ENCODE measurements at places on chromosomes 3 and 15.

- DNase-seq = no peak
Measured at GRCh38 chr15:69104050-69104750, 56.2 kb upstream of the GLCE start.

DNA sequence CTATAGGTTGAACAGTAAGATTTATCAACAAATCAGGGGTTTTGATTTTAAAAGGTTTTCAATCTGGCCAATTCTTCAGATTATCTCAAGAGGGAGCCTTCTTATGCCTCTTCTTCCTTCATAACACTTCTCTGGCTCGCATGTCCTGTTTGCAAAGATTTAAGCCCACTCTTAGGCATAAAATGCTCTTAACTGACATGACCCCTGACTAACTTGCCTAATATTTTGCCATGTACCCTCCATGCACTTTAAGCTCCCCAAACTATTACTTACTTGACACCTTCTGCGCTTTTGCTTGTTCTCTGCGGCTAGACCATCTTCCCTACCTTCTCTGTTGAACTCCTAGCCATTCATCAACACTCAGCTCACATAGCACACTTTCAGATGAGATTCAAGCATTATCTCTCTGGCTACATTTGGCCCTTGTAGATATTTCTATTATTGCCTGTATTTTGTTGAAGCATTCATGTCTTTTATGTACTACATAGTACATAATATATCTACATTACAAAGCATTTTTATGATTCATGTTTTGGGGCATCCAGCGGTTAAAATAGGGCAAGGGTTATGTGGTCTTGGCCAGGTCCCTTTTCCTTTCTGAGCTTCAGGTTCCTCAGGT lies 1.0 kb upstream of the ARIH1 start:
- peak; percentile 41 for DNase-seq

DNA sequence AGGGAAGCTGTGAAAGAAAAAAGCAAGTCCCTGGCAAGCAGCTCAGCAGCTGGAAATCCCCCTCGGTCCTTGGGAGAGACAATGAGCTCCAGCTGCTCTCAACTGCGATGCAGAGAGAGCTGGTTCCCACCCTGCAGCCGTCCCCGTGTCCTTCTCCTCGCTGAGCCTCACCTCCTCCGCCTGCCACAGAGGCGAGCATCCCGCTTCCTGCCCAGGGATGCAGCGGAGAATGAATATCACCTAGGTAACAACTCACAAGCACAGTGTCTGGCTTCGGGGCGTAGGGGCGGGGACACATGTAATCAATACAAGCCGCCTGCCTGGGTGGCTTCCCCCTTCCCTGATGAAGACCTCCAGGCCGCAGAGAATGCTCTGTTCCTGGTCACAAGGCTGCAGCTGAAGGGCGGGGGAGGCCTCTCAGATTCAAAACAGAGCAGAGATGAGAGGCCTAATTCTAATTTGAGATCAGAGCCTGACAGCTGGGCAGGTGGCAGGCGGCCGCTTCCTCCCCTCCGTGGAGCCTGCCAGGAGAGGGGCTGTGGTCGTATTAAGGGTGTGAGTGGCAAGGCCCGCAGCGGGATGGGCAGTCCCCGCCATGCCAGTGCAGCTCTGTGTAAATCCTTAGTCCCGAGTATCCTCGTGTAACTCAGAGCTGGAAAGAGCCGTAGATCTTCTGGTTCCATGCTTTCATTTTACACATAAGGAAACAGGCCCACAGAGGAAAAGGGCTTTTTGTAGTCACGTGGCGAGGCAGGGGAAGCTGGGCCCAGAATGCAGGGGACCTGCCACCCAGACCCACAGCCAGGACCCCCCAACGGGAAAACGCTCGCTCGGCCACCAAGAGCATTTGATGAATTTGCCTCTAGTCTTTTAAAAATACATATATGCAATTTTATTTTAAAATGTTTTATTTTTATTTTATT lies 24.3 kb downstream of the ZDHHC19 start:
- no peak for DNase-seq

DNA sequence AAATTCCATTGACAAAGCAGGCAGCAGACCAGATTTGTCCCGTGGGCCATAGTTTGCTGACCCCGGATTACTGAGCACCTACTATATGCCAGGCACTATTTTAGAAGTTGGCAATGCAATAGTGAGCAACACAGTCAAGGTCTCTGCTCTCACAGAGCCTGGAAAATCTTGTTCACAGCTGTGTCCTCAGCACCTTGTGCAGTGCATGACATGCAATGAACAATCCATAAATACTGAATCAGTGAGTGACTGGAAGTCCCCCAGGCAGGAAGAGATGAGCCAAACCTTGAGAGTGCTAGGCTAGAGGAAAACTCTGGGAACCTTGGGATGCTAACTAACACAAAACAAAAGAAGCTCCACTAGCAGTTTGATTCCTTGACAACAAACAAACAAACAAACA lies 14.4 kb downstream of the TM4SF1 start:
- DNase-seq = peak; percentile 38

DNA sequence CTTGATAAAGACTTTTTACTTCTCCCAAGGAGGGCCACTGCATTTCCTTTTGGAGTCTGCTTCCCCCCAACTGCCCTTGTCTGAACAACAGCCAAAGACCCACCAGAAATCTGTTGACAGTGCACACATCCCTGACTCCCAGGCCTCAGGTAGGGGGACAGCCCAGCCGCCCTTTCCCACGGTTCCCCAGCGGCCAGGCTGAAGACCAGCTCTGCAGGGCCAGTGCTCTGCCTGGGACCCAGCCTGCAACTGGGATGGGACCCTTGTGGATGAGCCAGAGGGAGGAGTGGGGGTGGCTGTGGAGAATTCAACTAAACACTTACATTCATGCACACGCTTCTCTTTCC lies 8.1 kb upstream of the PRR23E start:
- DNase-seq = no peak

DNA sequence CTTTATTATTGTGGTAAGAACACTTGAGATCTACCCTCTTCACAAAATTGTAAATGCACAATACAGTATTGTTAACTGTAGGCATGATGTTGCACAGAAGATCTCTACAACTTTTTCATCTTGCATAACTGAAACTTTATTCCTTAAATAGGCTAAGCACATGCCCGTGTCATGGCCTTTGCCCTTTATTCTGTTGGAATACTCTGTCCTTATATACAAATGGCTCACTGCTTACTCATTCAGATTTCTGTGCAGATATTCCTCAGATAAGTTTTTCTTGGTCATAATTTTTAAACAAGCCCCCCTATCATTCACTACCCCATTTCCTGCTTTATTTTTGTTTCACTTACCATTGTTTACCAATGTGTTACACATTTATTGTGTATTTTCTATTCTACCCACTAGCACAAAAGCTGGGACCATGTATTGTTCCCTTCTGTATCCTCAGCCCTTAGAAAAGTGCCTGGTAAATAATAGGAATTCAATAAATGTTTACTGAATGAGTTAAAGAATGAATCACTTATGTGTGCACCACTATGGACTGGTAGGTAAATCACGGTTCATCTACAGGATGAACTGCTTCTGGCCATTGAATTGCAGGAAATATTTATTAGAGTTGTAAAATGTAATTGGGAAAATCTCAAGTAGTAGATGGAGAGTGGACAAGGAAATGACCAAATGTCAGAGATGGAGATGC lies 151.0 kb downstream of the CPNE4 start:
- DNase-seq = no peak

GRCh38 chr3:142624341-142625152 lies 28.4 kb downstream of the PLS1 start:
- no peak for DNase-seq

GRCh38 chr3:127867986-127868385 lies 45.7 kb upstream of the MGLL start:
- DNase-seq = peak; percentile 29

DNA sequence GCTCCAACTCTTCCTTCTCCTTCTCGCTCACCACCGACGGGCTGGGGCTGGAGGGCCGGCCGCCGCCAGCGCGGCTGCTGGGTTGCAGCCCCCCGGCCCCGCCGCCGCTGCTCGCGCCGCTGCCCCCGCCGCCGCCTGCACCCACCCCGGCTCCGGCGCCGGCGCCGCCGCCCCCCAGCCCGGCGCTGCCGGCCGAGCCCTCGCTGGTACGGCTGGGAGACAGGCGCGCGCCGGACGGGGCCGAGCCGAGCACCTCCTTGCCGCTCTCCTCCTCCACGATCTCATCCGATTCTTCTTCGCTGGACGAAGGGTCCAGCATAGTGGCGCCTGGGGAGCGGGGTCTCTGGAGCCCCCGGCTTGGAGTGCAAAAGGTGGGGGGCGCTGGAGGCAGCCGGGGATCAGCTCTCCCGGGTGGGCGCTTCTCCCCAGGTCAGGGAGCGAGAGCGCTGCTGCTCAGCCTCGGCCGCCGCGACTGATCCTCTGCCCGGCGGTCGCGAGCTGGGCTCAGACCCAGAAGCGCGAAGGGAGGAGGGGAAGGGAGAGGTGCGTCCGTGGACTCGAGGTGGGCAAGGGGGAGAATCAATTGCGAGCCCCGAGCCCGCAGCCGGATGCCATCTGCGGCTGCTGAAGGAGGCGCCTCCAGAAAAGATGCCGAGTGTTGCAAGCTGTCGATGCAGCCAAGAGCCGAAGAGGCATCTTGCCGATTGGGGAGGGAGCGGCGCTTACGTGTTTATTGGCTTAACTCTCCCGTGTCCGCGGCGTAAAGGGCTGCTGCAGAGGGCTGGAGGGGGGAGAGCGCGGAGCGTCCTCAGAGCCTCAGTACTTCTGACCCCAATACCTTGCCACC lies at the start of gene CADPS:
CADPS (minus strand) TSS at position 706 of the 847 bp plus-strand sequence; CDS start at position 319, 387 bp downstream.
- DNase-seq = peak; percentile 50

- no peak for DNase-seq
Measured at GRCh38 chr3:45506084-45506483, 88.5 kb upstream of the LIMD1 start.

DNA sequence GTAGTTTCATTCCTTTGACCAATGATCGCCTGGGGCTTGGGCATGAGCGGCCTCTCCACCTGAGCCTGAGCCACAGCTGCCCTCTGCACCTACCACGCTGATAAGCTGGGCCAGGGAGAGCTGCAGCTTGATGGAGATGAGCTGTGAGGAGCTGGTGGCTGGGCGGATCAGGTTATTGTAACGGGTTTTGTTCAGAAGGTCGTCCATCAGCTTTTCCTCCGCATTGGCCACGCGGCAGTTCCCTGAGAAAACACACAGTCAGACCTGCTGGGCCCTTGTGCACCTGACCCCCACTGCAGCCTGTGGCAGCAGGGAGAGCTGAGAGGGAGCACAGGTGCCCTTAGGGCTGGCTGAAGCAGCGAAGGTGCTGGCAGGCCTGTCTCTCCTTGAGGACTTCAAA lies 5.7 kb downstream of the CHRNB4 start:
- DNase-seq = no peak

- DNase-seq = peak; percentile 76
Measured at GRCh38 chr3:8491271-8492144, 10.1 kb upstream of the LMCD1 start.

DNA sequence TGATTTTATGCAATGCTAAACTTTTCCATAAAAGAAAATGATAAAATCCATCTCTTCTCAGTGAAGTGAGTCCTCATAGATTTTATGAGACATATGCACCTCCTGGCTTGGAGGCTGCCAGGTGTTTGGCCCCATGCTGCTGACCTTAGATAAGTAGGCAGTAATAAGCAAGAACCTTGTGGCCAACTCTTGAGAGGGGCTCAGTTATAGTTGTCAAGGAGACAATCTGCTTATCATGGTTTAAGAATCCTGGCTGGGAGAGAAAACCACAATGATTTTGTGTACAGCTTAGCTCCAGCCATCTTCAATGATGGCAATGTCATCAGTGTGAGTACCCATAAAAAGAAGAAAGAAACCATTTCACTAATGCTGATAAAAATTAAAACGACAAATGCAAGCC lies 252.1 kb downstream of the CPNE4 start:
- DNase-seq = no peak

GRCh38 chr3:147651107-147651778 lies 242.1 kb downstream of the ZIC1 start:
- DNase-seq = peak; percentile 40

GRCh38 chr3:46301122-46301835 lies 52.6 kb upstream of the CCR2 start:
- no peak for DNase-seq

GRCh38 chr3:120559242-120560061 lies 36.7 kb upstream of the NDUFB4 start:
- peak; percentile 90 for DNase-seq

DNA sequence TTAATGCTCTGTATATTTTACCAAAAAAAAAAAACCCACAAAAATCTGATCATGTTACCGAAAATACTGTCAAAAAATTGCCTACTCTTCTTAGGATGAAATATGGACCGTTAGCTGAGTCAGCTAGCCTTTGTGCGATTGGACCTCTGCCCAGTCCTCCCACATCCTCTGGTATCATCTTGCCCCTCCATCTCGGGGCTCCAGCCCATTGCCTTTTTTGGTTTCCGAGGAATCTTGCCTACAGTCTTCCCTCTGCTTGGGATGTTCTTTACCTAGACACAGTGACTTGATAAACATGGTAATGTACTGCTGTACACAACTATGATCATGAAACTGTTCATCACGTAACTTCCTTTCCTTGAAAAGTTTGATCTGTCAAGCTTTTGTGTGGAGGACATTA lies 371.4 kb downstream of the SV2B start:
- DNase-seq = peak; percentile 82

GRCh38 chr3:100106094-100106493 lies 8.2 kb downstream of the FILIP1L start:
- DNase-seq = no peak

DNA sequence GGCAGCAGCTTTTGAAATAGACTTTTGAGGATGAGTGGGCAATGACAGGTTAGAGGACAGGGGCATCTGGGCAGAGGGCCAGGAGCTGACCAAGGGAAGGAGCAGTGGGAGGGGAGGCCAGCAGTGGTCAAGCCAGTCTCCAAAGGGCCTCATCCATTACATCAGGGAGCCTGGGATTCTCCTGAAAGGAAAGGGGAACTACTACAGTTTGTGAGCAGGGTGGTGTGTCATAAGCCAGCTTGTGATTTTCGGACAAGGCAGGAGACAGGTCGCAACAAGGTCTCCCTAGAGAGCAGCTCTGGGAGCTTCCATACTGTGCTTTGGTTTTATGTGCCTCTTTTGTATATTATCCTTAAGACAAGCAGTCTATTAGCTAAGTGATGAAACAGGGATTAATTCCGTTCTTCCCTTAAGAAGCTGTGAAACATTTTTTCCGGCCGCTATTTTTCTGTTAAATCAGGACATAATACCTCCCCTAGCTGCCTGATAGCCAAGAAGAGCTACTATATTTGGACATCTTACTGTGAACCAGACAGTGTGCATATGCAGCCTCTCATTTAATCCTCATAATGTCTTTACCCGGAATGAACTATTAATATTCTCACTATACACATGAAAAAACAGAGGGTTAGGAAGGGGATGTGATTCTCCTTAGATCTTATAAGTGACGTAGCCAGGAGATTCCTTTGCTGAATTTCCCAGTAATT lies 46.4 kb downstream of the C2CD4B start:
- DNase-seq = no peak

GRCh38 chr3:13902648-13903238 lies 22.9 kb upstream of the WNT7A start:
- DNase-seq = no peak

DNA sequence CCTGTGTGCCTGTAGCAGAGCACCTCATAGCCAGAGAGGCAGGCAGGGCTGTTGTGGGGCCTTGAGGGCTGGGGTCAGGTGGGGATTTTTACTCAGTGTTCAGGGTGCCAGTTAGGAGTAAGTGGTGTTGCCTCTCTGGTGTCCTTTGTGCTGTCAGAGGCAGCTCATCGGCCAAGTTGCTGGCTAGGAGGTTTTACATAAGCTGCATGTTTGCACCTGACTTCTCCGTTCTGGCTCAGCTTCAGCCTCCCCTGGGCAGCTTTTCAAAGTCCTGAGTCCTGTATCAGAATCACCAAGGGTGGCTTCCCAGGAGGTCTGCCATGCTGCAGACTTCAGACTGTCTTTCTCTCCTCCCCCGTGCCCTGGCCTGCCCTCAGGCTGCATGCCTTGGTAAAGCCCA lies 242.6 kb upstream of the TPM1 start:
- DNase-seq = no peak

- DNase-seq = no peak
Measured at GRCh38 chr15:88792342-88793282, 10.6 kb upstream of the ACAN start.
